Psoas muscle (tissue), 8 donors: ENCODE measurements at places on chromosomes 12 and 14. TPM values are rescaled to one million over a fixed set of nuclear protein-coding genes. Genes with fewer than 3 reads are reported as not detected.
A peak's percentile ranks its signal among the peaks of the same experiment; 100 is the strongest.

Gene CAPZA3
- polyA plus RNA-seq = not detected

- no peak for DNase-seq
Measured at GRCh38 chr12:99151744-99152143, 495.8 kb upstream of the GARIN6 start.

- peak; percentile 76 for DNase-seq
Measured at GRCh38 chr12:111757361-111758119, 9.2 kb upstream of the ALDH2 start.

- DNase-seq = no peak
Measured at GRCh38 chr14:62185078-62185477, 422.9 kb downstream of the SNAPC1 start.

GRCh38 chr14:80586131-80586530 lies 355.4 kb downstream of the CEP128 start:
- no peak for DNase-seq

GRCh38 chr12:96445691-96446583 lies 43.4 kb upstream of the CFAP54 start:
- no peak for DNase-seq
